Type B pancreatic cell (in vitro differentiated cells): ENCODE measurements at places on chromosomes 7 and 10. TPM values are rescaled to one million over a fixed set of nuclear protein-coding genes. Genes with fewer than 3 reads are reported as not detected.

DNA sequence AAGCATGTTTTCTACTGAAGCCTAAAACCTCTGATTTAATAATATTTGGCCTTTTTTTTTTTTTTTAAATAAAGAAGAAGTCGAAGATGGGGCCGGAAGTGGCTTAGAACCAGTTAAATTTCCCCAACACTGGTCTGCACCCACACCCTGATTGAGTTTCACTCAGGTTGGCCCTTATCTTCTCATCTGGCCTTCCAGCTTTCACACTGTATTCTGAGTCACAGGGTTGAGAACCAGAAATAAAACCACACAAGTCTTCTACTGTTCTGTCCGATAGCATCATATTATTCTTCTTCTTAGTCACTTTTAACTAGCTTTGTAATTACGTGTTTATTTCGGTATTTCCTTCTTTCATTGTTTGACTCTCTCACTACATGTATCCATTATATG is 9.9 kb downstream of the ZNF365 start:
- DNase-seq: no peak

TRDMT1 gene
- 3.9 and 9.0 TPM in 2 replicates for total RNA-seq

GRCh38 chr7:6567886-6568285 is 9.4 kb upstream of the ZDHHC4 start:
- DNase-seq: no peak

- DNase-seq: no peak
These were observed 78.4 kb upstream of the DUSP5 start for GRCh38 chr10:110419265-110419664.

DNA sequence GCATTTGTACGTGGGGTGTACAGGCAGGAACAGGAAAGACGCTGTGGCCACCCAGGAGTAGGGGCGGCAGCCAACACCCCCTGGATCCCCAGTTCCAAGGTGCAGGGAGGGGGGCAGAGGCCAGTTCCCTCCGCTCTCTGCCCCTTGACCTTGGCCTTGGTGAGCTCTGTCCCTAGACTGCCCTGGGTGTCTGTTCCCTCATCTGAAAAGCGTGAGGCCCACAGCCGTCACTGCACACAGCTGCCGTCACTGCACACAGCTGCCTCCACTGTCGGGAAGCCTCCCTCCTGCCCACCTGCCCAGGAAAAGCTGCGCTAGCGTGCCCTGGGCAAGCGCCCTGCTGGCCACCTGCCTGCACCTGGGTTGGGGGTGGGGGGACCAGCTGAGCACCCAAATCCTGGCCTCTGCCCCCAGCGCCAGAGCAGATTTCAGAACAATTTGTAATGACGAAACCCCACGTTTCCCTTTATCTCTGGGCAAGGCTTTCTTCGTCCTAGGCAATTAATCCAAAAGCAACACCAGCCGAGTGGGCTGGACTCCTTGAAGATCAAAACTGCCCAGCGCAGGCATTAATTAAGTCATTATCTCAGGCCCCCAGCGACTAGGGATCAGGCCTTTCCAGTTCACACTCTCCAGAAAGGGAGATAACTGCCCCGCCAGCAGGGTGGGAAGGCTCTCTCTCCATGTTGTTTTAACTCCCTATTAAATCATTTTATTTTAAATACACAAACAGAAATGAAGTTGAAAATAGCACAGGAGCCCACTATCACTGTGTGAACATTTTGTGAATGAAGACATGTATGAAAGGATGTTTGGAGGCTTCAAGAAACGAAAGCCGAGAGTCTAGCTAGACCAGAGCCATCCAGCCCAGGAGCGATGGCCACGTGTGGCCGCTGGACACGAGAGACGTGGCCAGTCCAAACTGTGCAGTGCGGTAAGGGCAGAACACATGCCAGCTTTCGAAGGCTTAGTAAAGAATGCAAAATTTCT is 4.0 kb upstream of the PDGFA start:
- no peak for DNase-seq

- DNase-seq: no peak
These were observed 7.4 kb upstream of the TSPAN33 start for GRCh38 chr7:129136887-129137642.

DNA sequence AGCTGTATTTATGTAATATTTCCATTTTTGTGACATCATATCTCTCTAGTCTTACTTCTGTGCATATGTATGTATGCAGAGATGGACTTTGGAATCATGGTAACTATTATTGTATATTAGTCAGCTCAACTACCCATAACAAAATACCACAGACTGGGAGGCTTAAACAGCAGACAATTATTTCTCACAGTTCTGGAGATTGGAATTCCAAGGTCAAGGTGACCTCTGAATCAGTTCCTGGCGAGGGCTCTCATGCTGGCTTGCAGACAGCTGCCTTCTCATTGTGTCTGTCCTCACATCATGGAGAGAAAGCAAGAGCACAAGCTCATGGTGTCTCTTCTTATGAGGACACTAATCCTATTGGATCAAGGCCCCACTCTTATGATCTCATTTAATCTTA is 79.1 kb downstream of the RAMP3 start:
- DNase-seq: no peak

DNA sequence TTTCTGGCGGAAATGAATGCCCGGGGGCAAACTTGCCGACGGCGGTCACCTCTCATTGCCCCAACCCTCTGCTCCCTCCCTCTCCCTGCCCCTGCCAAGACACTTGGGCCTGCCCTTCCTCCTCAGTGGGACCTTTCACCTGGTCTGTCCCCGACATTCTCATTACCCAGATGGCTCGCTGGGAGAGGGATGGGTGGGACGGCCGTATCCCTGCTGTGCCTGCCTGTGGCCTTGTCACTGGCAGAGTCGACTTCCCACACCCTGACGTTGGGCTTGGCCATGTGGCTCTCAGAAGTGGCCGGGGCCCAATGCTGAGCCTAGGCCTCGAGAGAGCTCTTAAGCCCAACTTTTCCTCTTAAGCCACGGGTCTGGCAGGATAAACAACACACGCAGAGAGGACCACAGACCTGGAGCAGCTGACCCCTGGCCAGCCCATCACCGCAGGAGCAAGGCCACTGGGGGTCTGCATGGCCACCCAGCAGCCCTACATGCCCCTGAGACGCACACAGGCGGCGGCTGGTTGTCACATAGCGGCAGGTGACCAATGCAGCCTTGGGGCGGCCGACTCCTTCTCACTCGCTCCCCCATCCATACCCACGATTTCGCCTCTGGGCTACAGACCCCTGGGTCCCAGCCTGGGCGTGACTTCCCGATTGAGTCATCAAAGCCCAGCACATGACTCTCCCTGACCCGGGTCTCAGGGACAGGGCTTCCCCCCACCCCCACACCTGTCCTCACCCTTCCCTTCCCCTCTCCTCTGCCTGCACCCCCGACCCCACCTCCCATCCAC is 40.1 kb downstream of the SLC29A4 start:
- no peak for DNase-seq

DNA sequence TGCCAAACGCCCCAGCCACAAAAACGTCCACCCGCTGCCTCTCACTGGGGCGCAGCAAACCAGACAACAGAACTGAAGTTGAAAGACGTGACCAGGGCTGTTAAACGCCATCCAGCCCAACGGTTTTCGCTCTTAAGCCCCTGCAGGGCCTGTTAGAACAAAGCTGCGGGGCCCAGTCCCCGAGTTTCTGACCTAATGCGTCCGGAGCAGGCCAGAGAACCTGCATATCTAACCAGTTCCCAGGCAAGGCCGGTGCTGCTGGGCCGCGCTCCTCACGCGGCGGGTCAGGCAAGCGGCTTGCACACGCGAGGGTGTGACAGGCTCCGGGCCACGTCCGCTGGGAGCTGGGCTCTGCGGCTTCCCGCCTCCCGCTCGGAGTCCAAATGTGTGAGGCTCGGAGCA is 87.0 kb downstream of the PTPRN2 start:
- DNase-seq: no peak

DNA sequence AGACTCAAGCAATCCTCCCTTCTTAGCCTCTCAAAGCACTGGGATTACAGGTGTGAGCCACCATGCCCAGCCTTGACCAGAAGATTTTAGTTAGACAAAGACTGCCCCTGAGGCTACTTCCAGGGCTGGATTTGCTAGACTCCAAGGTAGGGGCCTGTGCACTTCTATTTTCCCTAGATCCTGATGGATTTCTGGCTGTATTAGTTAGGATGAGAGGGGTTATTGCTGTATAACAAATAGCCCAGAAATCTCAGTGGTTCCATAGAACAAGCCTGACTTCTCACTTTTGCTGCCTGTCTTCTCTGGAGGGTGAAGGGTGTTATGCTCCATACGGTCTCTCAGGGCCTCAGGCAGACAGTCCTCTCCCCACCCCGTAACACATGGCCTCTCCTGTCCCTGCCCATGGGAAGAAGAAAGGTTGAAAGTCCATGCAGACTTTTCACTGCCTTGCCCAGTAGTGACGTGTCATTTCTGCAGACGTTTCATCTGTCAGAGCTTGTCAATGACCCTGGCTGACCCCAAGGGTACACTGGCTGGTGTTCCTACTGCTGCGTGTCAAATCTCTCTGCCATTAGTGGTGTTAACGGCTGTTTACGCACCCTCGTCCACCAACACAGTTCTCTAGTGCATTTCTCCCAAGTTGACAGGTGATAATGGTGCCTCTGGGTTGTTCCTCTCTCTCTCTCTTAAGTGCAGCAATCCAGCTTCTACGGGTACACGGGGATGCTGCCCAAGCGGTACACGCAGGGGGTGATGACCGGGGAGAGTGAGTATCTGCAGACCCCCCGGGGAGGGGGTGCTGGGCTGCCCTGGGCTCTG is 11.6 kb downstream of the SLC29A4 start:
- no peak for DNase-seq

- no peak for DNase-seq
These were observed 165.9 kb upstream of the PPP1R3A start for GRCh38 chr7:114084472-114085312.

DNAJC1 gene
- total RNA-seq: 18.2 and 27.6 TPM in 2 replicates

GRCh38 chr10:78567680-78568455 is 500.9 kb upstream of the ZMIZ1 start:
- no peak for DNase-seq

FRMPD2 gene
- total RNA-seq: 0.80 and 1.1 TPM in 2 replicates

FGFR2 gene
- 68.8 and 173 TPM in 2 replicates for total RNA-seq

FAM241B gene
- total RNA-seq: 8.8 and 9.8 TPM in 2 replicates

- no peak for DNase-seq
These were observed 91.6 kb downstream of the COBL start for GRCh38 chr7:51224811-51225595.

GRCh38 chr7:157008206-157009169 is 2.0 kb downstream of the MNX1 start:
- no peak for DNase-seq

DNA sequence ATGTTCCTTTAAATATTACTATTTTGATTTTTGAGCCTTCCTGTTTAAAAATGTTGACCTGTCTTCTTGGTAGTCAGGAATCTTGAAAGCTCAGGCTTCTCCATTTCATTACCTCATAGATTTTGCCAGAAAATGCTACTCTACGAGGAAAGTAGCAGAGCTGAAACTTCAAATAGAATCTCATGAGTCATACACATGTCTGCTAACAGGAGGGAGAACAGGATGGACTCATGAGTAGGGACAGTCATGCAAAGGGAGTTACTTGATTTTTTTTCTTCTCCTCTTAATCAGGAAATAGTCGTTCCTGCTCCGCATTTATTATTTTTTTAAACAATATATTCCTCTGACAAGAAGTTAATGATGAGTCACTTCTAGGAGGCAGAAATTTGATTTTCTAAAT is 37.0 kb upstream of the MINDY3 start:
- DNase-seq: no peak

DNA sequence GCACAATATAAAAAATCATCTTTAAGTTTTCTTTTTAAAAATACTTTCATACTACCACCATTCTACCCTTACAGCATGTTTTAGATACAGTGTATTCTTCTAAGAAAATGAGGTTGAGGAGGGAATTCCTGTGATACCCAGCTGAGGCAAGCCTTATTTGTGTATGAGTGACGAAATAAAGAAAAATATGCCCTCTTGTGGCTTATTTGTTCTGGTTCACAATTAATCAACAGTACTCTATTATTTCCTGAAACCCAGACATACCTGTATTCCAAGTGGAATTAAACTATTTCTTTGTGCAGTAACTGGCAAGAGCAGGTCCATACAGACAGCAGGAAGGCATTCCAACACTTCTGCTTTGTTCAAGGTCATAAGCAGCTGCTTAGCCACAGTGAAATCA is 4.5 kb upstream of the SEMA3D start:
- DNase-seq: no peak

SPAM1 gene
- total RNA-seq: not detected in 2 replicates

DNA sequence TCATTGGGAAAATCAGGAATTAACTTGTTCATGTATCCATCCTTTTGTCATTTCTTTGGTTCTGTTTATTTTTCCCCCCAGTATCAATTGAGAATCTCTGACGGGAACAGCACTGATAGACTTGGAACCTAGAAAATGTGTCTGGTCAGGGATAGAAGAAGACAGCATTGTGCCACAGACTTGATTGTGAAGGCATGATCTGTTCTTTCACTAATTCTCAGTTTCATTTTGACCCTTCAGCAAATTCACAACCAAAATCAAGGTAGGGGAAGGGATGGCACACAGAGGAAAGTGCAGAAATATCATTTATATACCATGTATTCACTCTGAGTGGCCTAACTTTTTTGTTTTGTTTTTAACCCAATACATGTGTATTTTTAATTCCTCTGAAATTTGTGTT is 106.8 kb downstream of the WNT2 start:
- DNase-seq: no peak

DNA sequence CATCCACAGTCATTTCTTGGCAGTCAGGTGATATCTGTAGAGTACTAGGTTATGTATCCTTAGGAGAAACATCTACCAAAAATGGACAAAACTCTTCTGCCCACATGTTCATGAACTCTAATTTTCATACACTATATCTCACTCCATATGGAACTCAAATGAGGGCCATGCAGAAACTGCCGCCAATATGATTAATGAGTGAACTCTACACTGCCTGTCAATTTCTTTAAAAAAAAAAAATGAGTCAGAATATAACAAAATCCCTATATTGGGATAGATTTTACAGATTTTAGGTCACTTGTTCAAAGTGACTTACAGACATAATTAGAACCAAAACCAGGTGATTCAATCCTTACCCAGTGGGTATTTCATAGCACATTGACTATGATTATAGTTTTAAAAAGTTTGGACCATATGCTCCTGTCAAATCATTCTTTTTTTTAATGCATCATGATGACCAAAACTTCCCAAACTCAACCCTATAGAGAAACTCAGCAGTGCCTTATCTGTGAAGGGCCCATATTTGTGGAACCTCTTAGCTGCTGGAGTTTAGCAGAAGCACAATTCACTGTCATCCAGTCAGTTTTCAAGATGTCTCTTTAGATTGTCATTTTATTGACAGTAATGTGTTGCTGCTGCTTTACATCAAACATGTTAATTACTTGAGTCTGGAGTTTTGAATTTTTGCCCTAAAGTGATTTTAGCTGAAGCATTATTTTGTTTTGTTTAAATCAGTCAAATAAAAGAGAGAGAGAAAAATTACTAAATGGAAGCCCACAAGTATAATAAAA is 11.1 kb downstream of the LRRN3 start:
- DNase-seq: no peak

- DNase-seq: no peak
These were observed 1.0 kb upstream of the CHN2 start for GRCh38 chr7:29193316-29194205.

DNA sequence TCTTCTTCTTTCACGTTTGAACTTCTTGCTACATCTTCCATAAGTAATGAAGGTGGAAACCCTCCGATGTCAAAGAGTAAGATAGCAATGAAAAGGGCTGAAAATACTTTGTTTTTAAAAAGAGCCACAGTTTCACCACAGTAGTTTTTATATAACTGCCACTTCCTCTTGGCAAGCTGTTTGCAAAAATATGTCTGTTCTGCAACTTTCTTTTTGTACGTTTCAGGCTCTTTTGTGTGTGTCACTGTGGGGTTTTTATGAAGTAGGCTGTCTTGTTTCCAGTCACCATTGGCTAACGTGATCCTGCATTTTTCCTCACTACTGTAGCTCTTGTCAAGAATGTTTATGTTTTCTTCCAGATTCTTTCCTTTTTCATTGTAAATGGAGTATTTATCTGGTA is 55.6 kb downstream of the SLC16A9 start:
- DNase-seq: no peak
